HT-29 (cell line): ENCODE measurements at places on chromosomes 16 and 17. TPM values are rescaled to one million over a fixed set of nuclear protein-coding genes. Genes with fewer than 3 reads are reported as not detected.

Gene STAT5B
- total RNA-seq = 11.1 and 13.9 TPM in 2 replicates

- no peak for DNase-seq
Observed at GRCh38 chr17:40618754-40619625, 28.6 kb downstream of the SMARCE1 start.

DNA sequence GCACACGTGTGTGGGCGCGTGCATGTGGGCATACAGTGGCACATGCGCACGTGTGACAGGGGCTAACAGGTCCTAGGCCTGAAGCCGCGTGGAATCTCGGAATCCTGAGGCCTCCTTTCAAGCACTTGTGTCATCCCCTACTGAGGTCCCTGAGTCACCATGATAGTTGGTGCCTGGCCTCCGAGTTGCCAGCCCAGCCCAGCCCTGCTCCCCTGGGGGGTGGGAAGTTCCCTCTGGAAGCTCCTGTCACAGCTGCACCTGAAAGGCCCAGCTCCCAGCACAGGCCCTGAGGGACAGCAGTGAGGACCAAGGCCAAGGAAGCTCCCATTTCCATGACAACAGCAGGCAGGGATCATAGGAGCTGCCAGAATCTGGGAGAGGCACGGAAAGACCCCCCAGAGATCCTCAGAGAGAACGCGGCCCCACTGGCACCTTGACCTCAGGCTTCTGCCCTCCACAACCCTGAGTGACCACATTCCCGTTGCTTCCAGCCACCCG is 35.4 kb upstream of the ENPP7 start:
- no peak for DNase-seq

GRCh38 chr16:75861311-75862097 is 135.2 kb upstream of the CPHXL start:
- DNase-seq = no peak
